ENCODE measurements at places on chromosomes 4 and X.

DNA sequence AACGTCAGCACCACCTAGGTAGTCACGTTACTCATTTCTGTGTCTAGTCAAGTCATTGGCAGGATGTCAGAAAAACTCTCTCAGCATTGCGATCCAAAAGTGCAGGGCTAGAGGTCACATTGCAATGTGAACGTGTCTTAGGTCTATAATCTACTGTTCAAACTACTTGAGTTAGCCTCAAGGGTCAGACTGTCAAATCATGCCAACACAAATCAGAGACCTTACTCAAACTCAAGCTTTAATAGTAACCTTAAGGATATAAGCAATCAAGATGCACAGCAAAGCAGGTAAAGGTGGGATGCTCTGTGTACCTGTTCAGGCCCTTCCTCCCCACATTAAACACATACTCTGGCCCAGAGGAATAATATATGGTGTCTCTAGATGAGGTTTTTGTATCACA lies 114.4 kb upstream of the NOCT start:
- no peak for DNase-seq

GRCh38 chr4:4384837-4385236 lies 2.1 kb upstream of the NSG1 start:
- DNase-seq: peak; percentile 69

DNA sequence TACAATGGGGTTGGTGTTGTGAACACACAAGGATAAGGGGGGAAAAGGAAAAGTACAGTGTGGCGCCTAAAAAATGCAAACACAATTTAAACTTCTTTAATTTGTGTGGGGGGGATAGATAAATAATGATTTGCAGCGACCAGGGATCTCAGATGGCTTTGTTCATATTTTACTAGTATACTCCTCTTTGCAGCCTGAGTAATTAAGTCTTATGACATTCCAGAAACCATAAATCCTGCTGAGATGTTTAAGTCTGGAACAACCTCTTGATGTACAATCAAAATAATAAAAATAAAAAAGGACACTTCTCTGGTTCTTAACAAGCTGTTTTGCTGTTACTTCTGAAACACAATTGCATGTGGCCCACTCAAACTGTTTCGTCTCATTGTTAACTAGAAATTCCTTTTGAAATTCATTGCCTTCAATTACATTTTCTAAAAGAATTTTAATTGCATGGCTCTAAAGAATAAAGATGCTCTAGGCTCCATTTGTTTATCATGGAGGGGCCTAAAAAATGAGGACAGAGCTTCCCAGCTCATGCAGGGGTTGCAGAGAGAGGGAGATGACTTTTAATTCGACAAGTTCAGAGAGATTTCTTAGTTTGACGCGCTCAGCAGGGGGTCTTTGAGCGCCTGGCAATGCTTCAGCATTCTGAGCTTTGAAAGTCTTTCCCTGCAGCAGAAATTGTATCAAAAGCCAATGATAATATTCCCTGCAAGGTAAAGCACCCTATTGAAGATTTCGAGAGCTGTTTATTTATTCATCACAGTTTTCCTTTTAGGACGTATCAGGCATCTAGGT lies 892.4 kb upstream of the TENM3 start:
- no peak for DNase-seq

DNA sequence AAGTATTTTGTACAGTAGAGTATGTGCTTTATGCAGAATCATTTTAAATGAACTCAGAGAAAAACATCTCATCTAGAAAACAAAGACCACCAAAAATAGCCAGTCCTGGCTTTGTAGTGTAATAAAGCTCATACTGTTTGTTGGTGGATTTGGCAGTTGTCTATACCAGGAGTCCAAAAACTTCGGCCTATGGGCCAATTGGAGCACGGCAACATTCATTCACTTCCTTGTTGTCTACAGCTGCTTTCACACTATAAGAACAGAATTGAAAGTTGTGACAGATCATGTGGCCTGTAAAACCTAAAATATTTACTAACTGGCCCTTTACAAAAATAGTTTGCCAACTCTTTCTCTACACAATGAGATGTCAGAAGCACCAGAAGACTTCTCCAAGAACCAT lies 5.3 kb downstream of the FBXW7 start:
- no peak for DNase-seq

- DNase-seq: no peak
These were observed 19.4 kb downstream of the EVC start for GRCh38 chr4:5730436-5730835.

- DNase-seq: no peak
These were observed 115.2 kb downstream of the MBNL3 start for GRCh38 chrX:132373610-132374009.

DNA sequence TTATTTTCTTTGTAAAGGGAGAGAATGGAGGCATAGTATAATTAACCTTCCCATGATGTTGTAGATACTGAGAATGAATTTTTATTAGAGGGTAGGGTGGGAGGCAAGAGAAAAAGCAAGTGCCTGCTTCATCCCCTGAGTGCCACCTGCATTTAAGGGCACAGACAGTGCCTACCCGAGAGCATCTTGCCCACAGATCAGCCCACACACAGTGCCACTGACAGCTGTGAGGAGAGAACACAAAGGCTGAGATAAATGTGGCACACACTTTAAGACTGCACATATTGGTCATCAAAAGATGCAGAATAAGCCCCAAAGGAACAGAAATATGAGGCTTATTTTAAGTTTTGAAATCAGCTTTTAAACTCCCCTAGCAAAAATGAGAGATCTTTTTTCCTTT lies 250.8 kb downstream of the SLC39A8 start:
- DNase-seq: no peak

- peak; percentile 39 for DNase-seq
These were observed 9.6 kb downstream of the HAUS7 start for GRCh38 chrX:153460826-153461225.

DNA sequence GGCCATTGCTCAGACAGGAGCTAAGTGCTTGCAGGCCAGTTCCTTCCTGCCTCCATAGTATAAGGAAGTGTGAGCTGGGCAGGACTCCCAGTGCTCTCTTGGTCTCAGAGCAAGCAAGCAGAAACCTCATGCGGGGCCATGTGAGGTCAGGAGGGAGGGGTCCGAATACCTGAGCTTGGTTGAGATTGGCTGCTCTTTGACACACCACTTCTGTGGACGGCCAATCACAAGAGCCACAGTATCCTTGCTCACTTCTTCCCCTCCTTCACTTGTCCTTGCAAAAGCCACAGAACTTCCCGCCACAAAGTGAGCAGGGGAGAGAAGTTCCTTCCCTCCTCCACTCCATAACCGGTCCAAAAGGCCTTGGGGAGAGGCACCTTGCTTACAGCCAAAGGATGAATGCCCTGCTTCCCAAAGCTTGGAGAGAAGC lies 56.7 kb downstream of the PRPS1 start:
- DNase-seq: peak; percentile 87

DNA sequence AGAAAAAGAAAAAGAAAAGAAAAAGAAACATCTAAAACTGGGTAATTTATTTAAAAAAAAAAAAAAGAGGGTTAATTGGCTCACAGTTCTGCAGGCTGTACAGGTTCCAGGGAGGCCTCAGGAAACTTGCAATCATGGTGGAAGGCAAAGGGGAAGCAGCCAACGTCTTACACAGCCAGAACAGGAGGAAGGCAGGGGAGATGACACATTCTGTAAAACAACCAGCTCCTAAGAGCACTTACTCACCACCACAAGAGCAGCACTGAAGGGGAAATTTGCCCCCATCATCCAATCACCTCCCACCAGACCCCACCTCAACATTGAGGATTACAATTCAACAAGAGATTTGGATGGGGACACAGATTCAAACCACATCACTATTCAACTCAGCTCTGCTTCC lies 36.8 kb upstream of the TMEM184C start:
- no peak for DNase-seq

DNA sequence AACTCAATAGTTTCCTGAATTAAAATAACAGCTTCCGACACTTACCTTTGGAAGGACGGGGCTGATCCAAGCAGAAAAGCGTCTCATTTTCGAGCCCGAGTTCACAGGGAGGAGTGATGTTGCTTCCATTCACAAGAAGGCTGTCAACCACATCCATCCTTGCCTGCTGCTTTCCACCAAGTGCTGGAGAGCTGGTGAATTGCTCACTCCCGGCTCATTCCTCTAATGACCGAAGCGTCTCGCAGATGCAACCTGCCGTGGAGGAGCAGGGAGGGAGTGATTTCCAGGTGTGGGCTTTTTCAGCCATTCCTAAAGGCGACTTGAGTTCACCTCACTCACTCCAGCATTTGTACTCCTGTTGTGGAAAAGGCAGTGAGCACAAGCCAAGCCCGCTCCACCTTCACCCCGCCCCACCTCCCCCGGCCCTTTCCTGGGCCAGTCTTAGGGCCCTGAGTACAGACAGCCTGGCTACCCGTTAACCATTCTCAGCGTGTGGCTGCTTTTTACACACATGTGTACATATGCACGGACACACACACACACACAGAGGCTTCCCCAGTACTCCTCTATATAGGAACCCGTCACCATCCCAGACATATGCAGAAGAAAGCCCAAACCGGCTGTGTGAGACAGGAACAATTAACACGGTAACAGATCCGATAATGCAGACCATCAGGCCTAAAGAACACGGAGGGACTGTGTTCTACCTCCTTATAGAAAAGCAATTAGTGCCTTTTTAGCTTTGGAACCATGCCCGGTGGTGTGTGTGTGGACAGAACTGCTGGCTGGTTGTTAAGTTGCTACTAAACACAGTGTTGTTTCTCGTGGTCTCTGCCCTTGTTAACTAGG lies at the start of gene CCKAR:
TSS of gene CCKAR (minus strand) at position 374 of the 849 bp plus-strand sequence. CDS start at position 157, 217 bp downstream.
- no peak for DNase-seq

GRCh38 chr4:125765941-125766340 lies 451.2 kb downstream of the FAT4 start:
- DNase-seq: no peak

GRCh38 chrX:41561045-41561444 lies 113.9 kb downstream of the NYX start:
- peak; percentile 78 for DNase-seq

- no peak for DNase-seq
These were observed 6.7 kb downstream of the BBS12 start for GRCh38 chr4:122739174-122739573.

- no peak for DNase-seq
These were observed 24.0 kb upstream of the SNCA start for GRCh38 chr4:89860971-89861370.

- DNase-seq: no peak
These were observed 98.3 kb upstream of the ANKRD50 start for GRCh38 chr4:124810827-124811226.

GRCh38 chr4:6021831-6022606 lies 3.8 kb upstream of the C4orf50 start:
- no peak for DNase-seq

- no peak for DNase-seq
These were observed 35.9 kb downstream of the AFF1 start for GRCh38 chr4:86970447-86971354.

GRCh38 chr4:82362565-82362964 lies 11.2 kb downstream of the HNRNPD start:
- DNase-seq: no peak

DNA sequence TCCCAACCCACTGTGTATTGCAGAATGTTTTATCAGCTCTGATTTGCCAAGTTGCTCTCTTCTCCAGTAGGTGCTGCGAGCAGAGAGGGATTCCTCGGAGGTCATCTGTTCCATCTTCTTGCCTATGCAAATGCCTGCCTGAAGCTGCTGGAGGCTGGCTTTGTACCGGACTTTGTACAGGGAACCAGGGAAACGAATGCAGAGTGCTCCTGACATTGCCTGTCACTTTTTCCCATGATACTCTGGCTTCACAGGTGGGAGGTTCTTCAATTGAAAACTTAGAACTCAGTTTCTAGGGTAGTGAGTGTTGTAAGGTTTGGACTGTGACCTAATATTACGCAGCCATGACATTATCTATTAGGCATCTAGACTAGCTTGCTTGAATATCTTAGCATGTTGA lies 24.9 kb downstream of the AR start:
- no peak for DNase-seq

DNA sequence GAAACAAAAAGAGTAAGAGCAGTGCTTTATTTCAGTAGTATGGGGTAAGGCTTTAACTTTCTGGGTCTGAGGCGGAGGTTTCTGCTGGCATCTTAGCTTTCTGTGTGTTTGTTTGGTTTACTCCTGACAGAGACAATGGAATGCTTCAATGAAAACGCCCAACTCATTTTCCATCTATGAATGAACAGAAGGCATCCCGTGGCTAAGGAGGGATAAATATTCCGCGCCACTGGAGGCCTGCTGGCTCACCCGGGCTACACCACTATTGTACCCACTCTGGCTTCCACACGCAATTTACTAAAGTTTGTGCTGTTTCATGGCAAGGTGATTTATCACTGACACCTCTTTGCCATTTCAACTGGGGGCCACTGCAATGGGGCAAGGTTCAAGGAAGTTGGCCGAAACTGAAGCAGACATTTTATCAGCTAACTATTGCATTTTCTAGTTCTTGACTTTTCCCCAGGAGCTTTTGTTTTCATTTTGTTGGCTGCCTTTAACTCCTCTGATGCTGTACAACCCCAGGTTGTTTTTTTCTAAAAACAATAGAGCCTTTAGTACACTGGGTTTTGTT lies 32.8 kb upstream of the PPARGC1A start:
- DNase-seq: no peak

GRCh38 chr4:30808276-30808675 lies 88.1 kb downstream of the PCDH7 start:
- DNase-seq: no peak

- DNase-seq: no peak
These were observed 123.8 kb upstream of the FAM9C start for GRCh38 chrX:13168269-13168668.

DNA sequence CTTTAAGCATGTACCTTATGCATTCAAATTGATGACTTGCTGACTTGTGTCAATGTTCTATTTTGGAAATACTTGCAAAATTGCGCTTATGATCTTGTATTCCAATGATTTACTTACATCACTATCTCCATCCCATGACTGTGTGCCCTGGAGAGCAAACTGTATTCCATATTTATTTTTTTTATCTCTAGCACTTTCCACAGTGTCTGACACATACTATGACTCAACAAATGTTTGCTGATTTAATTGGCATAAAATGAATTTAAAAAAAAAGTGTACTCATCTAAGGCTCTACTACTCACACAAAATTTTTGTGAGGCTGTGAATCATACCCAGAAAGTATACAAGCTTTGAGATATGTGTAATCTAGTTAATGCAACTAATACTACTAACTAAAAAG lies 1066.8 kb upstream of the ADGRL3 start:
- no peak for DNase-seq

- no peak for DNase-seq
These were observed 243.5 kb upstream of the KCNIP4 start for GRCh38 chr4:22192084-22192511.

DNA sequence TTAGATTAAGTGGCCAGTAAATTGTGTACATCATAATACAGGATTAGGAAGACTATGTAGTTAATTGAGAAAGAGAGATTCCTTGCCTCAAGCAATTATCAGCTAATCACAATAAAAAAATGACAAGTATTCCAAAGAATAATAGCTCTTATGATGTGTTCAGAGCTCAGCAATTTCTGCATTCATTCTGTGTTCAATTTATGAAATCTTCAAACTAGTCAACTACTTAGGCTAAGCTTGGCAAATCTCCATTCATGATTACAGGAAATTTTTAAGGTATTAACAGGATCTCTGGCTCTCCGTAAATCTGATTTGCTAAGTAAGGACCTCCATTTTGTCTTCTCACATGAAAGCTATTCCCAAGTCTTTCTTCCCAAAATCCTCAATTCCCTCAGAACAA lies 256.9 kb upstream of the TEX13A start:
- no peak for DNase-seq

Data from OCI-M1 (cell line).